ENCODE measurements at places on chromosomes 16 and 17. TPM values are rescaled to one million over a fixed set of nuclear protein-coding genes. Genes with fewer than 3 reads are reported as not detected.

The CLEC18C gene
- 0.75 TPM for total RNA-seq

DNA sequence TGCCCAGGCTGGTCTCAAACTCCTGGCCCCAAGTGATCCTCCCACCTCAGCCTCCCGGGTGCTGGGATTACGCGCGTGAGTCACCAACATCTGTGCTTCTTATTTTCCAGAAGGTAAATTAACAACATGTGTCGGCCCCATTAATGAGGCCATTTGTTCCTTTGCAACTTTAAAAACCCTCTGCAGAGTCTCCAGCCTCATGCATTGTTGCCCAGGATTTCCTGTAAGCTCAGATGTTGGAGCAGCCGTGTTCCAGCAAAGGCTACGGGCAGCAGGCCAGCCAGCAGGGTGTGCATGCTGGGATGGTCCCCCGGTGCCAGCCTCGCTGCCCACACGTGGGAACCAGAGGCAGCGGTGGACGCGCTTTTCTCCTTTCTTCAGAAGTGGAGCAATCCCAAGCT, 19.1 kb upstream of the HEXD start:
- peak; percentile 48 for ATAC-seq

DNA sequence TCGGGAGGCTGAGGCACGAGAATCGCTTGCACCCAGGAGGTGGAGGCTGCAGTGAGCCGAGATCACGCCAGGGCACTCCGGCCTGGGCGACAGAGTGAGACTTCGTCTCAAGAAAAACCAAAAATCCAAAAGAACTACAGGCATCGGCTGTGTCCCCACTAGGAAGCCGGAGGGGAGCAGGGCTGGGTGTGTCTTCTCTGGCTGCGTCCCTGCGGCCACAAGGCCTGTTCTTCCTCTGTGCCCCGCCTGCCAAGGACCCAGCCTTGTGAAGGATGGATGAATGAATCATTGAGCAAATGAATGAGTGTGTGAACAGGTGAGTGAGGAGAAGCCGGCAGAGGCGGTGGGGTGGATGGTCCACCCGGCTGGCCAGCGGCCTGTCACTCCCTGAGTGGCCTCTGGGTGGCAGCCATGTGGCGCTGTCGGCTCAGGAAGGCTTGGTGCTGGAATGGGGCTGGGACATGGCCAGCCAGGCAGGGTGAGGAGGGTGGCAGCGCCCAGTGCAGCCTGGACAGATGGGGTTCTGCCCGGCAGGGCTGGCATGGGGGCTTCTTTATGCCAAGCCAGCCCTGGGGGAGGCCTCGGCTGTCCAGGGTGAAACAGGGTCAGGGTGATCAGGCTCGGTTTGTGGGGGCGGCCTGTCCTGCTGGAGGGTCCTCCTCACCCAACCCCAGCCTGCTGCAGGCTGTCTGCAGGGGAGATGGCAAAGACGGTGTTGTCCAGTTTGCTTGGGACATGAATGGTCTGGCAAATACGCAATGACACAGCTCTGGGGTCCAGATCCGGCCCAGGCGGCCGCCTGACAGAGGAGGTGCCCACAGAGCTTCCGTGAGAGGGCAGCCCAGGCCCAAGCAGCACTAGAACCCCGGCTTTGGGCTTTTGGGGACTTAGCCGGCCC, 21.7 kb downstream of the SLC25A10 start:
- ATAC-seq, result peak; percentile 70

DNA sequence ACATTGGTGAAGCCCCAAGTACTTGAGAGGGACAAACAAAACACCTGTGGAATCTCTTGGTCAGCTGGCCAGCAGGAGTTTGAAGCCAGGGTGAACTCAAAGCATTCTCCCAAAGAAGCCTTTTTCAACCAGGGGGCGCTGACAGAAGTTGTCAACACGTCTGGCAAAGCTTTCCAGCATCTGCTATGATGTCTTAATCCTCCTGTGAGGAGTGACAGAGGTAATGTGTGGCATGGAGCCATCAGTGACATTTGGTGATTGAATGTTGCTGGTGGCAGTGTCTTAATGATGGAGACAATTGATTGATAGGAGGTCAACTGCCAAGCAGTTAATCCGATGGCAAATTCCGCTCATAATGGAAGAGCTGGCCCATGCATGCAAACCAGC, 257.6 kb upstream of the HSBP1 start:
- no peak for ATAC-seq

GRCh38 chr16:49912721-49913120, 56.8 kb upstream of the ZNF423 start:
- no peak for ATAC-seq

The MAP3K14 gene
- total RNA-seq, result 5.0 TPM

The CLDN9 gene
- total RNA-seq, result 0.32 TPM

The PIRT gene
- 1.0 TPM for total RNA-seq

DNA sequence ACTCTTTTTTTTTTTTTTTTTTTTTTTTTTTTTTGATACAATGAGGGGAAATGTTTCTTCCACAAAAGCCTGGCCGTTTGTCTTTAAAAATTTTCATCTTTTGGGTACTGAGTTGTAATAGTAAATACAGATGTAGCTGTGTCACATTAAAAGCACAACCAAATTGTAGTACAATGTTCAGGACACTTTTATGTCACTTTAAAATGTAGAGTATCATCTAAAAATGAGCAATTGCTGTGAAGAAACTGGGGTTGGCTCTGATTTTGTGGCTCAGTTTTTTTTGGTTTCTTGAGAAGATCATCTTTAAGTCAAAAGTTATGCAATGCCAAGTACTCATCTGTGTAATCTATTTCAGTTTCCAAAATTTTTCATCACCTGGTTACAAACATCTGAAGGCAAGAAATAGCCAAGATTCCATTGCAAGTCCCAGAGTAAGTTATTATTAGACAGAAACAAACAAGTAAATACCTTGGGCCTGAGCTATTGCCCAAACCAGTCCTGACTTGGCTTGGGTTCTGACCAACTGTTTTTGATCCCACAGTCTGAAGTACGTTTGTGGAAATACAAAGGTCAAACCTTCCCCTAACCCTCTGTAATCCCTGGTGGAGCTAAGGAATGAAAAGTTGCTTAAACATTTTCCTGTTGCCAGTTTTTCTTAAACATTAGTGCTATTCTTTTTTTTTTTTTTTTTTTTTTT, 717.2 kb downstream of the WWOX start:
- no peak for ATAC-seq

The CIITA gene
- total RNA-seq, result 2.1 TPM

DNA sequence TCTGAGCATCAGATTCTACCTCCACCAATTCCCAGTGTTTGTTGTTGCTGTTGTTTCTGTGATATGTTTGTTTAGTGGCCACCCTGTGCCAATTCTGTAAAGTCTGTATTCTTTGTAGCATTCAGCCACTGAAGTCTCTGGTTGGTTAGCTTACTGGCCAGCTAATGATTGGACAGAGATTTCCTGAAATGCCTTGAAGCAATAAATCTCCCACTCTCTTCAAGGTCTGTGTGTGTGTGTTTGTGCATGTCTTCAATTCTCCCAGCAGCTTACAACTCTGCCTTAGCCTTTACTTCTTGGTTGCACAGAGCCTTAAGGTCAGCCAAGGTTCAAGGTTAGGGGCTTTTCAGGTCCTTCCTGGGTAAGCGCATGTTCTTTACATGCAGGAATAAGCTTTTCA, 38.2 kb downstream of the PRPSAP2 start:
- ATAC-seq, result no peak

- no peak for ATAC-seq
Observed at GRCh38 chr16:75112734-75113491, 3.7 kb downstream of the LDHD start.

The FOXF1 gene
- not detected for total RNA-seq

DNA sequence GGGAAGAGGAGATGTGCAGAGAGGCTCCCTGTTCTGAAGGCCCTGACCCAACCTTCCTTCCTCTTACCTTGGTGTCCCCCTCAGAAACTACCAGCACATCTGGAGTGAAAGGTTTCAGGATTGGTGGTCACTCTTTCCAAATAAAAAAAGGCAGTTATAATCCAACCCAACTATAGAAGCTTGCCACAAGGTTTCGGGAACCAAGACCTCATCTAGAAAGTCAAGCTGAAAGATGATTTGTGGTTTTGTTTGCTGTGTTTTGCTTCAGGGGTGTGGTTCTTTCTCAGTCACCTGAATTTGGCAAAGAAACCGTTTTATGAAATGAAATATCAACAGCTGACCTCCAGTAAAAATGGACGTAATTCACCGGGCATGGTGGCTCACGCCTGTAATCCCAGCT, 19.3 kb downstream of the SHMT1 start:
- no peak for ATAC-seq

The ATMIN gene
- 30.4 TPM for total RNA-seq

The TAX1BP3 gene
- 19.2 TPM for total RNA-seq

DNA sequence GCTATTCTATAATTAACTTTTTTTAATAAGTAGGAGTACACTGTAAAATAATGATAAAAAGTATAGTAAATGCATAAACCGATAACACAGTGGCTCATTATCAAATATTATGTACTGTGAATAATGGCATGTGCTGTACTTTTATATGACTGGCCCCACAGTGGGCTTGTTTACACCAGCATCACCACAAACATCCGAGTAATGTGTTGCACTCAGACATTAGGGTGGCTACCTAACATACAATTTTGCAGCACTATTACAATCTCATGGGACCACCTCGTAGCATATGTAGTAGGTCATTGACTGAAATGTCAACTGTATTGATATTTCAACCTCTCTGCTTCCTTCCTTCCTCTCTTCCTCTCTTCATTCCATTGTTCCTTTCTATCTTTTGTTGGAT, 51.7 kb downstream of the TBX4 start:
- no peak for ATAC-seq

DNA sequence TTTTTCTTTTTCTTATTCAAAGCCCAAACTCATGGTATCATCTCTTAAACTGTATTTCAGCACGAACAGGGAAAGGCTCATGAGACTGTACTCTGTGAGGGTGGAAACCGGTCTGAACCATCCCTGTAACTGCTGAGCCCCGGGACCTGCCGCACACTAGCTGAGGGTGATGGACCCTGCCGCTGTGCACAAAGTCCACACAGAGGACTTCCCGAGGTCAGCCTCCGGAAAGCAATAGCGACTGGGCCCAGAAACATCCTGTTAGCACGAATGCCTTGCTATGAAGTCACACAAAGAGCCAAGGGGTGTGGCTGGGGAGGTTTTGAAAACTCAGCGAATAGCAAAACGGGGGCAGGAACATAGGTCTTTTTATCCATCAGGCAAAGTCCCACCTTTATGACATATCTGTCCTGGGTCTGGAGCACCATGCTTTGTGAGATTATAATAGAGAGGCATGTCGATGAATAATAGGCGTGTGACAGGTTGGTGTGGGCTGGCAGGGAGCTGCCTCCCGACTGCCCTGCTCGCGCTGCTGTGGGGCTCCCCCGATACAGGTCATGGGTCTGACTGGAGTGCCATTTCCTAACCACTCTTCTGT, 33.4 kb downstream of the CDK5R1 start:
- ATAC-seq, result peak; percentile 68
